Aorta (tissue), 5 donors: ENCODE measurements at places on chromosomes 2 and 18. TPM values are rescaled to one million over a fixed set of nuclear protein-coding genes. Genes with fewer than 3 reads are reported as not detected.

COQ10B gene
- 26.0 TPM for total RNA-seq

DNA sequence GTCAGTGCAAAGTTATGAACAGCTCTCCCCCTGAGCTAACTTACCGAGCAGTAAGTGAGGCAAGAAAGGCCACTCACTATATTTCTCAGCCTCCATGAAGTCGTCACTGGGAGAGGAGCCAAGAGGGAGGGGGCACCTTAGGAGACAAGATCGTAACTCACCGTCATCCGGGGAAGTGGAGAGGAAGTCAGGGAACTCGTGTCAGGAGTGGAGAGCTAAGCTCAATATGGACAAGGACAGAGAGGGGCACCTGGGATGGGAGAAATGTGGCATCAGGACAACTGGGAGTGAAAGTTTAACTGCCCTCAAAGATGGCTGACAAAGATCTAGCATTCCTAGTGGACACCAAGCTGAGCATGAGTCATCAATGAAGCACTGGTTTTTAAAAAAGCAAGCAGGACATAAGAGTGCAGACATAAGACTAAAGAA is 37.1 kb downstream of the BCL11A start:
- no peak overlapping the region for H3K27ac ChIP-seq
- H3K36me3 ChIP-seq: no peaks in the 10 kb centered on the region
- H3K4me3 ChIP-seq: no peak overlapping the region
- DNase-seq: no peak

- H3K4me1 ChIP-seq: no peaks in the 10 kb centered on the region
- no peaks in the 10 kb centered on the region for H3K36me3 ChIP-seq
- H3K4me3 ChIP-seq: no peak overlapping the region
- DNase-seq: no peak
These were observed 1.7 kb downstream of the RNU4ATAC start for GRCh38 chr2:121532347-121532766.

- no peaks in the 10 kb centered on the region for H3K36me3 ChIP-seq
- DNase-seq: peak; percentile 89
- no peaks in the 10 kb centered on the region for H3K4me1 ChIP-seq
- peak overlapping the region; percentile 78 for H3K4me3 ChIP-seq
- H3K27ac ChIP-seq: peak overlapping the region; percentile 78
These were observed 746 bp upstream of the POLR1B start for GRCh38 chr2:112541315-112542122.

GRCh38 chr18:52499016-52499415 is 159.0 kb downstream of the DCC start:
- H3K27ac ChIP-seq: no peak overlapping the region
- peaks cover 1% of the 10 kb centered on the region for H3K27me3 ChIP-seq
- no peak overlapping the region for H3K4me3 ChIP-seq
- no peaks in the 10 kb centered on the region for H3K36me3 ChIP-seq

ACTR1B gene
- total RNA-seq: 70.6 TPM

ARHGAP25 gene
- total RNA-seq: 21.1 TPM

DNA sequence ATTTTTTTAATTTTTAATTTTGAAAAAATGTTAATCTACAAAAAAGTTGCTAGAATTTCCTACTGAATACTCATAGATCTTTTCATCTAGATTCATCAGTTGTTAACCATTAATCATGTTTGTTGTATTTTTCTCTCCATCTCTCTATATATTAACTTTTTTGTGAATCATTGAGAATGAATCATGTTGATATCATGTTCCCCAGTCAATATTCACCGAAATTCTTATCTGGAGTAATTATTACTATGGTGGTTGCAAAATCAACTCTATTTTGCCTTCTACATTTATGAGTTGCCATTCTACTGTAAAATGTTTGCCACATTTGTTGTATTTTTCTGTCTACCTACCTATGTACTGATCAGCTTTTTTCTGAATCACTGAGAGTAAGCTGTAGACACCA is 154.0 kb downstream of the SPP2 start:
- no peaks in the 10 kb centered on the region for H3K4me1 ChIP-seq
- no peaks in the 10 kb centered on the region for H3K27me3 ChIP-seq
- H3K27ac ChIP-seq: no peak overlapping the region
- H3K36me3 ChIP-seq: no peaks in the 10 kb centered on the region
- no peak for DNase-seq
- H3K4me3 ChIP-seq: no peak overlapping the region

B4GALT6 gene
- total RNA-seq: 4.3 TPM

- no peak overlapping the region for H3K4me3 ChIP-seq
- H3K4me1 ChIP-seq: no peaks in the 10 kb centered on the region
These were observed 222.7 kb downstream of the CD226 start for GRCh38 chr18:69725009-69725408.

- H3K27me3 ChIP-seq: no peaks in the 10 kb centered on the region
- H3K36me3 ChIP-seq: no peaks in the 10 kb centered on the region
- DNase-seq: no peak
- H3K27ac ChIP-seq: no peak overlapping the region
- no peak overlapping the region for H3K4me3 ChIP-seq
- no peaks in the 10 kb centered on the region for H3K4me1 ChIP-seq
These were observed 559.7 kb downstream of the BCL11A start for GRCh38 chr2:59993726-59994125.

ZNF519 gene
- total RNA-seq: 10.0 TPM

C2orf15 gene
- not detected for total RNA-seq

ABCG5 gene
- total RNA-seq: not detected

- H3K4me3 ChIP-seq: no peak overlapping the region
- no peak overlapping the region for H3K27ac ChIP-seq
- no peaks in the 10 kb centered on the region for H3K27me3 ChIP-seq
- H3K4me1 ChIP-seq: peaks cover 6% of the 10 kb centered on the region
- DNase-seq: no peak
These were observed 158.9 kb downstream of the LDLRAD4 start for GRCh38 chr18:13377496-13377895.

DNA sequence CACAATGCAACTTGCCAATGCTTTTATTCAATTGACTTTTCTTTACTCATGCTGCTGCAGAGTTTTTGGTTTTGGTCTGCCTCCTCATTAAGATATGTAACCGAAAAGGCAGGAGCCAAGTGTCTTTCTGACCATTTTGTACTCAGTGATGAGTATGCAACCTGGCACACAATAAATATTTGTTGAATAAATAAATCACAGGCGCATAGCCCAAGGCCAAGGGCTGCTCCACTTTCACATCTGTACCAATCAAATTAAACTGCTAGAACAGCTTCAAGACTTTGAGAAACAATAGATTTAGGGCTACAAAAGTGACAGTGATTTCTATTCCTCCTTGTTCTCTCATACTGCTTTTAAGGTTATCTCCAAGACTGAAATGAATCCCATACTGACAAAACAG is 828.2 kb downstream of the RNF144A start:
- no peak overlapping the region for H3K4me3 ChIP-seq
- H3K27me3 ChIP-seq: no peaks in the 10 kb centered on the region
- no peaks in the 10 kb centered on the region for H3K36me3 ChIP-seq
- no peak for DNase-seq

- H3K4me1 ChIP-seq: no peaks in the 10 kb centered on the region
- no peak overlapping the region for H3K27ac ChIP-seq
- no peaks in the 10 kb centered on the region for H3K27me3 ChIP-seq
- H3K4me3 ChIP-seq: no peak overlapping the region
- H3K36me3 ChIP-seq: no peaks in the 10 kb centered on the region
These were observed 167.9 kb downstream of the IRS1 start for GRCh38 chr2:226631671-226632070.

- peak; percentile 95 for DNase-seq
- H3K4me3 ChIP-seq: no peak overlapping the region
- peak overlapping the region; percentile 89 for H3K27ac ChIP-seq
- no peaks in the 10 kb centered on the region for H3K4me1 ChIP-seq
These were observed 16.5 kb downstream of the TWIST2 start for GRCh38 chr2:238864207-238865014.

DNA sequence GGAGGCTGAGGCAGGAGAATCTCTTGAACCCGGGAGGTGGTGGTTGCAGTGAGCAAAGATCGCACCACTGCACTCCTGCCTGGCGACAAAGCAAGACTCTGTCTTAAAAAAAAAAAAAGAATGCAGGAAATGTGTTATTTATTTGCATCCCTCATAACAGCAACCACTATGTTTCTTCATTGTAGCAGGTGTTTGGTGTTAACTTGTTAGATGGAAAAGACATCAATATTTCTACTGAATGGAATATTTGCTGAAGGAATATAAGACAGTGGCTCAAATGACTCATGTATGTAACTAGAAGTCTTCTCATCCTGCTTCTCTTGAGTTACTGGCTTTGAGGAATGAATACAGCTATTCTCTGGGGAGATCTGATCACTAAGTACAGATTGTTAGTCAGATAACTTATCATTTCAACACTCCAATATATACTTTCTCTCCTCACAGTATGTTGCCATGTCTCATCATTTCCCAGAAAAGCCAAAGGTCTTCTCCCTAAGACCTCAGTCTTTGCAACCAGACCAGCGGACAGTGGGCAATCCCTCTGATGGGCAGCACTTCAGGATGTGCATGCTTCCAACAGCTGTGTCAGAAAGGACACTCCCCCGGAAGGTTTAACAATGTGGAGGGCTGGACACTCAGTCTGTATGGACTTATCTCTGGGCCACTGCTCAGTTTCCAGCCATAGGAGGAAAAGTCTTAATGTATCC is 104.4 kb upstream of the STK17B start:
- no peaks in the 10 kb centered on the region for H3K27me3 ChIP-seq
- H3K4me3 ChIP-seq: no peak overlapping the region
- no peaks in the 10 kb centered on the region for H3K4me1 ChIP-seq

GRCh38 chr2:216216951-216217903 is 108.1 kb downstream of the XRCC5 start:
- DNase-seq: no peak
- H3K27ac ChIP-seq: no peak overlapping the region
- no peaks in the 10 kb centered on the region for H3K27me3 ChIP-seq
- H3K36me3 ChIP-seq: no peaks in the 10 kb centered on the region
- H3K4me3 ChIP-seq: no peak overlapping the region

CYB5A gene
- total RNA-seq: 41.6 TPM

DNA sequence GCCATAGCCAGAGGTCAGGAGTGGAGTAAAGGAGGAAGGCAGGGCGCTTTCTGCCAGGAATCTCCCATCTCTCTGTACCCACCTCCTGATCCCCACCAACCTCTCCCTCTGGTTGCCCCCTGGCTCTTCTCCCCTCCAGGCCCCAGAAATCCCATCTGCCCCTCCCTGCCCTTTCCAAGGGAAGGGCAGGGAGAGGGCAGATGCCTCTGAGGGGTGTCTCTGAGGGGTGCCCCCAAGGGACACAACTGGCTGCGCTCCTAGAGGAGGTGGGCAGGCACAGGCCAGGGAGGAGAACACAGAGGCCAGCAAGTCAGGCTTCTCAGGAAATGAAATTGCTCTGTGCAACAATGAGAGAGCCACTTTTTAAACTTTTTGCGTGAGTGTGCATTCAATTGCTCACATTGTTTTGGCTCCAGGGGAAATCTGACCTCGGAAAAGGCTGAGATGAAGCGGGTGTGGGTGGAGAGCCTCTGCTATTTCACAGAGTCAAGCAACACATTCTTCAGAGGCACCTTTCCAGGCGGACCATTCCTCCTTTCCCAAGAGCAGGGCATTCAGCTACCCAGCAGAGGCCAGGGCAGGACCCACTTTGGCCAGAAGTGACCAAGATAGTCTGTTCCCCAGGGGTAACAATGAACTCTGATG is 125.5 kb downstream of the SMAD7 start:
- no peak overlapping the region for H3K4me3 ChIP-seq
- DNase-seq: peak; percentile 45
- H3K4me1 ChIP-seq: peaks cover 15% of the 10 kb centered on the region
- no peaks in the 10 kb centered on the region for H3K27me3 ChIP-seq
- peak overlapping the region; percentile 16 for H3K27ac ChIP-seq

DNA sequence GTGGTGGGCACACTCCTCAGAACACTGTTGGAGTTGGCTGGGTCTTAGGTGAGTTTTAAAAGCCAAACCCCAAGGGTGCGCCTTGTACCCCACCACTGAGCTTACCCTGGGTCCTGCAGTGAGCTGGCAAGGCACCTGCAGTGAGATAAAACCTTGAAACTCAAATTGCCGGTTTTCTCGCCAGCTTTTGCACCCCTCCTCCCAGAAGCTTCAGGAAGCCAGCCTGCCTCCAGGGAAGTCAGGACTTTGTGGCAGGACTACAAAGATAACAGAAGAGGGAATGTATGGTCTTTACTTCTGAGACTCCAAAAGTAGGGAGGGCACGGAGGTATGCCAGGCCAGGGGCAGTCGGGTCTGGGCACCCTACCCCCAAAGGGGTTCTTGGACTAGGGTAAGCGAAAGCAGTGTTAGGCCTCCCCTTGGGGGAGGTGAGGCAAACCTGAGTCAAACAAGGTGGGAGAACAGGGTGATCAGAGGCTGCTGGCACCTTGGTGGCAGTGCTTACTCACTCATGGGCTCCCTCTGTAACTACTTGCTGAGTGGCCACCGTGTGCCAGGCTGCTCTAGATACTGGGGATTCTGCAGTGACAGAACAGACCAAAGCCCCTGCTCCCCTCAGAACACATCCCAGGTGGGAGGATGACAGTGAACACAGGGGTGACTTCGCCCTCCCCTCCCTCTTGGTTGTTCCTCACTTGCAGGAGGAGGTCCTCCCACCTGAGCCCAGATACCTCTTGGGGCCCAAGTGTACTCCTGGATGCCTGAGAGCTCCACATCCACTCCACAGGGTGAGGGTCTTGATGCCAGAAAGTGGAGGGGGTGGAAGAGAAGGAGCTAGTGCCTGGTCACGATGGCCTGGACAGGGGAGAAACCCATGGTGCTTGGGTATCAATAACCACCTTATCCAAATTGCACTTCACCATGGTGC is 69.3 kb upstream of the RGPD5 start:
- no peak overlapping the region for H3K27ac ChIP-seq
- H3K36me3 ChIP-seq: no peaks in the 10 kb centered on the region
- H3K4me1 ChIP-seq: no peaks in the 10 kb centered on the region
- no peak overlapping the region for H3K4me3 ChIP-seq

GRCh38 chr2:16716024-16716423 is 50.4 kb upstream of the CYRIA start:
- H3K4me3 ChIP-seq: no peak overlapping the region
- DNase-seq: no peak
- H3K36me3 ChIP-seq: no peaks in the 10 kb centered on the region
